Activated naive CD8-positive, alpha-beta T cell treated with anti-CD3 and anti-CD28 coated beads for 36 hours (primary cell): ENCODE measurements at places on chromosomes 12 and 14. TPM values are rescaled to one million over a fixed set of nuclear protein-coding genes. Genes with fewer than 3 reads are reported as not detected.

DNA sequence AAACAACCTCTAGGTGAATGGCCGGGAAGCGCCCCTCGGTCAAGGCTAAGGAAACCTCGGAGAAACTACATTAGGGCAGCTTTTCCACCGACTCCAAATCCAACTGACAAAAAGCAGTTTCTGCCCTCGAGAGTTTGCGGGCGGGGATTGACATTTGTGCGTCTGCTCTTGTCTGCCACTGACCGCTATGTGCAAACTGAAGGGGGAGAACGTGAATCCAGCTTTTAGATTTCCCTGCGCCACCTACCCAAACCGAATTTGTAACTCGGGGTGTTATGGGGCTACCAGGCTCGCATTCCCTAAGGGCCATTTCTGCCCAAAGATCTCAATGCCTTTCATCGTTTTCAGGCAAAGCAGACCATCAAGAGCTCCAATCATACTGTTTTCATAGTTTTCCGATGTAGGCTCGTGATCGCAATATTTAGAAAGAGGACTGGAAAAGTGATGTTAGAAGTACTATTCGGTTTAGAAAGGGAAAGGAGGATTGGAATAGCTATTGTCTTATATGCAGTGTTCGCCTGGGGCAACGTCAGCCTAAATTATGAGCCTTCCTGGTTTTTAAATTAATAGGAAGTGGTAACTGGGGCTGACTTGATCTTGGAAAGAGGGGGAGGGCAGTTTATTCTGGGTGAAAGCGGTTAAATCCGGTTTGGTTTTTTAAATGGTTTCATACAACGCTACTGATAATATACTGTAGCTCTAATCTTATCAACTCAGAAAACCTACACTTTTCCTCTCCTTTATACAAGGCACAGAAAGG lies 45.4 kb downstream of the BCAT1 start:
- H3K4me3 ChIP-seq = peak overlapping the region; percentile 86
- peaks cover 26% of the 10 kb centered on the region for H3K4me1 ChIP-seq
- peaks cover 14% of the 10 kb centered on the region for H3K36me3 ChIP-seq
- H3K27me3 ChIP-seq = peaks cover 12% of the 10 kb centered on the region
- peak overlapping the region; percentile 1 for H3K27ac ChIP-seq
- DNase-seq = peak; percentile 27

DNA sequence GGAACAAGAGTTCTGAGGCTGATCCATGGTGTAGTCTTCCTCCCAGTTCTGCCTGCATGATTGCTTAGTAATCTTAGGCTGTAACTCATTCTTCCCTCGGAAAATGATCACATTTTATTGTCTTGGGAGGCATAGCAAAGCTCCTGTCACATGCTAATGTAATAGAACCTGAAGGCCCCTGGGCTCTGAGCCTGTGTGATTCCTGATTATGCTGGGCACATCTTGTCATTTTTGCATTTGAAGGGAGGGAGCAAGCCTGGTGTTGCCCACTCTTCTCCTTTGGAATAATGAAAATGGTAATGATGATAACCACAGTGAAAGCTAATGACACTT lies 215.4 kb downstream of the MSRB3 start:
- peaks cover 18% of the 10 kb centered on the region for H3K27me3 ChIP-seq
- no peak overlapping the region for H3K4me3 ChIP-seq
- H3K36me3 ChIP-seq = no peaks in the 10 kb centered on the region
- peaks cover 6% of the 10 kb centered on the region for H3K4me1 ChIP-seq
- DNase-seq = no peak

- H3K4me1 ChIP-seq = no peaks in the 10 kb centered on the region
- no peak overlapping the region for H3K4me3 ChIP-seq
- no peaks in the 10 kb centered on the region for H3K36me3 ChIP-seq
- DNase-seq = no peak
- H3K27me3 ChIP-seq = no peaks in the 10 kb centered on the region
Measured at GRCh38 chr14:83566567-83566966, 1963.4 kb upstream of the FLRT2 start.

C12orf42 gene
- total RNA-seq = 0.24 TPM

GRCh38 chr12:31026202-31026601 lies 47.5 kb upstream of the DDX11 start:
- no peaks in the 10 kb centered on the region for H3K36me3 ChIP-seq
- no peak overlapping the region for H3K4me3 ChIP-seq
- no peak for DNase-seq
- no peaks in the 10 kb centered on the region for H3K4me1 ChIP-seq

GRCh38 chr12:98968896-98969295 lies 323.8 kb downstream of the APAF1 start:
- no peak overlapping the region for H3K27ac ChIP-seq
- no peaks in the 10 kb centered on the region for H3K27me3 ChIP-seq

MUCL1 gene
- total RNA-seq = not detected

TRAF3 gene
- 39.2 TPM for total RNA-seq

DNA sequence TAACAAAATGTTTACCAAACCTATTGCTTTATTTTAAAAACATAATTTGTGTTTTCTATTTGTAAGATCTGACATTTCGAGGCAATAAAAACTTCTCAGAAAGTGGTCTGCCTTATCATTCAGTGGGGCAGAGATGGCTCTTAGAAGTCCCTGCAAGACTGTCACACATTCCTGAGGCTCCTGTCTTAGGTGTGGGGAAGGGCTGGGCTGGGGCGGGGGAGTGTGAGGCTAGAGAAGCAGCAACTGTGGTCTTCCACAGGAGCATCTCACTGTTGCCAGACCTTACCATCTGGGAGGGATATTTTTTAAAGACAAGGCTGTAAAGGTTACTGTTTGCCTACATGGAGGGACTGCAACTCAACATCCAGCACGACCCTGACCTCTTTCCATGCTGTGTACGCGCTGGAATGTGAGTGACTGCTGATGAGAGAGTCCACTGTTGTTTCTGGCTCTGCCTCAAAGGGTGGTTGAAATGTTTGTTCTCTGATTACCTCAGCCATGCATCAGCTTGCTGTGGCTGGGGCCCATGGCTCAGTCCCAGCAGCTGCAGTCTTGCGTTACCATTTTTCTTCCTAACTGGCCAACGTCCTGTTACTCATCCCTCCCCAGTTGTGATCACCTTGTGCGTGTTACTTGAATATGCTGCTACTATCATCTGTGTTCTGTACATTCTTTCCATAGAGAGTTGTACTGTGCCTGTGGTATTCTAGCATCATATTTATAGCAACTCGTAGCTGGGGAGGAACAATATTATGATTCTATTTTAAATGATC lies 12.4 kb downstream of the ERG28 start:
- peaks cover 15% of the 10 kb centered on the region for H3K36me3 ChIP-seq
- no peak overlapping the region for H3K4me3 ChIP-seq
- no peaks in the 10 kb centered on the region for H3K4me1 ChIP-seq
- H3K27ac ChIP-seq = no peak overlapping the region
- DNase-seq = no peak

DNA sequence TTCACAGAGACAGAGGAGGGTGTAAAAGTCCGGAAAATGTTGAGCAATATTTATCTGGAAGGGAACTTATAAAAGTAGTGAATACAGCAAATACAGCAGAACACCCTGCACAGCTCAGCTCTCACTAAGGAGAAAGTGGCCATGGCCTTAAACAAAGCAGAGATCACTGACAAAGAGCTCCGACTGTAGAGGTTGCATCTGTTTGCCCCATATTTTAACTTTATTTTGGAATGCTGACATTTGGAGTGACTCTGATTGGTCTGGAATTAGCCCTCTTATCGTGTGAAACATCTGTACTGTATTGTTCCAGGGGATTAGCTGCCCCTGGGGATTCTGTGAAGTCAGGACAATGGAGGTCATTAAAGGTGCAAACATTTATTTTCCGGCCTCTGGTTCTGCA lies 1275.7 kb upstream of the FLRT2 start:
- H3K36me3 ChIP-seq = no peaks in the 10 kb centered on the region
- no peak for DNase-seq
- no peak overlapping the region for H3K4me3 ChIP-seq
- H3K4me1 ChIP-seq = no peaks in the 10 kb centered on the region

KRT80 gene
- total RNA-seq = not detected

PLBD1 gene
- total RNA-seq = 0.32 TPM

DNA sequence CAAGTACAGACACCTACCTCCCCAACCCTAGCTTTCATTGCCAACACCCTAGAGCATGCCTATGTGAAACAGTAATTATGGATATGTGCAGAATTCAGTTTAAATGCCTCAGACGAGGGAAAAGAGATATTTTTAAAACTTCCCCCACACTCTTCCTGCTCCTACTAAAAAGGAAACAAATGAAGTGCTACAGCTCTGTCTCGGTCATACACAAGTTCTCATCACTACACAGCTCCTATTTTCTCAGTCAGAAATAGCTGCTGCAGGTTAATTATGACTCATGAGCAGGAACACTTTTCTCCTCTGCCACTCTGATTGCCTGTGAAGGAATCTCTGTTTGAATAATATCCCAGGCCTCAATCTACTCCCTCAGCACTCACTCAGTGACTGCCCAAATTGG lies 703.6 kb upstream of the FLRT2 start:
- no peaks in the 10 kb centered on the region for H3K27me3 ChIP-seq
- DNase-seq = no peak
- H3K4me3 ChIP-seq = no peak overlapping the region
- H3K36me3 ChIP-seq = no peaks in the 10 kb centered on the region
- H3K4me1 ChIP-seq = no peaks in the 10 kb centered on the region

DNA sequence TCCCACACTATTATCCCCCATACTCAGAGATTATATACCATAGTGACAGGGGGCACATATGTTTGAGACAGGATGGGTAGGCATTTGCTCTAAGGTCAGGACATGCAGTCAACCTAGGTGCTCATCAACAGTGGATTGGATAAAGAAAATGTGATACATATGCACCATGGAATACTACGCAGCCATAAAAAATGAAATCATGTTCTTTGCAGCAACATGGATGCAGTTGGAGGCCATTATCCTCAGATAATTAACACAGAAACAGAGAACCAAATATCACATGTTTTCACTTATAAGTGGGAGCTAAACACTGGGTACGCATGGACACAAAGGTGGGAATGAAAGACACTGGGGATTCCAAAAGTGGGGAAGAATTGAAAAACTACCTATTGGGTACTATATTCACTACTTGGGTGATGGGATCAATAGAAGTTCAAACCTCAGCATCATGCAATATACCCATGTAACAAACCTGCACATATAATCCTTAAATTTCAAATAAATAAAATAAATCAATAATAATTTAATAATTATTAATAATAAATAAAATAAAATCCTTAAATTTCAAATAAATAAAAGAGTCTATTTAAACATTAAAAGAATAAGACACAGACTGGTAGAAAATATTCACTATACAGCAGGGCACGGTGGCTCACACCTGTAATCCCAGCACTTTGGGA lies 160.1 kb upstream of the CNOT2 start:
- no peak overlapping the region for H3K4me3 ChIP-seq
- no peak overlapping the region for H3K27ac ChIP-seq
- DNase-seq = no peak
- H3K27me3 ChIP-seq = no peaks in the 10 kb centered on the region

DNA sequence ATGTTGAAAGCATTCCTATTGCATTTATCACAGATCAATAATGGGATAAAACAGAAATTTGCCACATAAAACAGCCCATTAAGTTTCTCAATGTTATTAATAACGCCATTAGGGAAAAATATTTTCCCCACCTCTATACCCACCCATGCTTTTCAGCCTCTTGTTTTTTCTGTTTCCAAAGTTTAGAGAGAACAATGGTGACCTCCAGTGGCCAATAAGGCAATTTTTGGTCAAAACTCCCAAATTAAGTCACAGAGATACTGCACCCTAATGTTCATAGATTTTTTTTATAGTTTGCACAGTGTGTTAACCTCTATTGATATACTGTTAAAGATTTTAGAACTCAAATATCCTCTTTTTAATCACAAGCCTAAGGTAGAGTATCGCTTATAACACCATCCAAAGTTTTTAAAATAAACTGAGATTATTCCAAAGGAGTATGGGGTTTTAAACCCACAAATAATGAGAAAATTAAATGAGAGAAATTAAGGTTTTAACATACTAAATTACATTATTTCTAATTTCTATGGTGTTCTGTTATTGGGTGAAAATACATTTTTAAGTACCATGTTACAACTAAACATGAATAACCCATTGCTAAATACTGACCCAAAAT lies 184.7 kb upstream of the DCN start:
- H3K4me3 ChIP-seq = no peak overlapping the region
- no peak for DNase-seq
- no peak overlapping the region for H3K27ac ChIP-seq

DNA sequence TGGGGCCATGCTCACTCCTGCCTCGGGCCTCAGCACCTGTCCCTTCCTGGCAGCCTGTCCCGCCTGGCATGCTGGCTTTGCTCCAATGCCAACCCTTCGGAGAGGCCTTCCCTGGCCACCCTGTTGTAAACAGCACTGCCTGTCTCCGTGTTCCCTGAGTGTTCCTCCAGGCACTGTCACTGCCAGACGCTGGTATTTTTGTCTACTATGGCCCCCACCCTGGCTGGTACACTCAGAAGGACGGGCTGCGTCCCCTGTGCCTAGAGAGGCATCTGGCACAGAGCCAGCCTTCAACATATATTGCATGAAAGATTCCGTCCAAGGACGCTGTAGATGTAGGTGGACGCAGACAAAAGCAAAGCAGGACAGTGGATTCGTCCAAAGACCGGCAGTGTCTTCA lies 2.7 kb upstream of the ASPG start:
- H3K4me1 ChIP-seq = peaks cover 5% of the 10 kb centered on the region
- H3K36me3 ChIP-seq = no peaks in the 10 kb centered on the region
- peaks cover 26% of the 10 kb centered on the region for H3K27me3 ChIP-seq
- H3K27ac ChIP-seq = no peak overlapping the region

- H3K36me3 ChIP-seq = no peaks in the 10 kb centered on the region
- peak; percentile 33 for DNase-seq
- H3K27ac ChIP-seq = peak overlapping the region; percentile 72
- peak overlapping the region; percentile 60 for H3K4me3 ChIP-seq
Measured at GRCh38 chr14:75333606-75334548, 55.2 kb downstream of the FOS start.

DNA sequence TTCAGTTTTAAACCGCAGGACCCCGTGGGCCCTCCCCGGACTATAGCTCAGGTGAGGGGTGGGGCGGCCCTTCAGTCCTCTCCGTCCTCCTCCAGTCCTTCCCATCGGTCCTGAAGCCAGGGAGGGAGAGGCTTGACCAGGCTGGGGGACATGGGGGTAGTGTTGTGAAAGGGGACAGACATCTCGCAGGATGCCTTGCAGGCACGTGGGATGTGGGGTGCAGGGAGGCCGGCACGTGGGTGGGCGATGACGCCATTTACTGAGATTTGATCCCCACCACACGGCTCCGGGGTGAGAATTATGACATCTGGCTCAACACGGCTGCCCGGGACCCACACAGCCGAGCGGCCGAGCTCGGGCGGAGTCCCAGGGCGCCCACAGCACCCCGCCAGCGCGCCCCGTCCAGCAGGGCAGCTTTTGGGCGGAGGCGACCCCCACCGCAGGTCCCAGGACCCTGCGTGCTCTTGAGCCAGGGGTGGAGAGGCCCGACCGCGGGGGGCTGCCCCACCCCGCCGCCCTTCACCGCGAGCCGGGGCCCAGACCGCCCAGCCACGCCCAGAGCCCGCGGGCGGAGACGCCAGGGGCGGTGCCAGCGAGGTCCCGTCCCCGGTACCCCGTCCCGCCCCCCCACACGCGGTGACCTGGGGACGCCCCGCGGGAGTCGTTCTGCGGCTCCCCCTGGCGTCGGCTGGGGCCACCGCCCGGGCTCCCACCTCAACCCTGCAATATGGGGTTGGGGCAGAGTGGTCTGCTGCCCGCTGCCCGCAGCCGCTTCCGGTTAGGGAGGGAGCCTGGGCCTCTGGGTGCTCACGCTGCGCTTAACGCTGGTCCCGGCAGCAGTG lies 3.3 kb upstream of the EXOC3L4 start:
- H3K36me3 ChIP-seq = no peaks in the 10 kb centered on the region
- H3K27me3 ChIP-seq = peaks cover 6% of the 10 kb centered on the region
- peak overlapping the region; percentile 55 for H3K4me3 ChIP-seq
- H3K27ac ChIP-seq = no peak overlapping the region

- no peak overlapping the region for H3K4me3 ChIP-seq
- no peaks in the 10 kb centered on the region for H3K36me3 ChIP-seq
- DNase-seq = no peak
- no peaks in the 10 kb centered on the region for H3K4me1 ChIP-seq
- H3K27ac ChIP-seq = no peak overlapping the region
Measured at GRCh38 chr12:66011731-66012130, 118.8 kb downstream of the LLPH start.

CD163 gene
- total RNA-seq = not detected
